ENCODE measurements at places on chromosomes 6 and 20.
A peak's percentile ranks its signal among the peaks of the same experiment; 100 is the strongest.

GRCh38 chr20:23118144-23118543 lies 32.0 kb upstream of the CD93 start:
- DNase-seq, result no peak

- DNase-seq, result peak; percentile 93
Measured at GRCh38 chr20:10673842-10674683, at the start of gene JAG1. TSS of gene JAG1 (minus strand) at chr20:10673999. CDS start at chr20:10673530, 469 bp downstream.

DNA sequence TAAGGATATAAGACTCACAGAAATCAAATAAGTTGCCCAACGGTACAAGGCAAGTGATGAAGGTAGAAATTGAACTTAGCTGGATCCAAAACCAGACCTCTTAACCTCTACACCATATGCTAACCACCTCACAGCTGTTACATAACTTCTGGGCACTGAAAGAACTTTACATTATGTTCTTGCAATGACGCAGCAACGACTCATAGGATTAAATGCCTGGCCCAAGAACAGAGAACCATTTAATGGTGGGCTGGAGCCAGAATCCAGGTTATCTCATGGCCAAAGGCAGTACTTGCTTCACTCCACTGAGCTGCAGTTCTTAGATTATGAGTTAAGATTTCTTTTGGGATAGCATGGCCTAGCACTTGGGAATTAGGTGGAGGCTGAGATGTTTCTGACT lies 4.4 kb downstream of the TRMT6 start:
- DNase-seq, result peak; percentile 80

- DNase-seq, result no peak
Measured at GRCh38 chr20:44552050-44552449, 30.2 kb upstream of the SERINC3 start.

DNA sequence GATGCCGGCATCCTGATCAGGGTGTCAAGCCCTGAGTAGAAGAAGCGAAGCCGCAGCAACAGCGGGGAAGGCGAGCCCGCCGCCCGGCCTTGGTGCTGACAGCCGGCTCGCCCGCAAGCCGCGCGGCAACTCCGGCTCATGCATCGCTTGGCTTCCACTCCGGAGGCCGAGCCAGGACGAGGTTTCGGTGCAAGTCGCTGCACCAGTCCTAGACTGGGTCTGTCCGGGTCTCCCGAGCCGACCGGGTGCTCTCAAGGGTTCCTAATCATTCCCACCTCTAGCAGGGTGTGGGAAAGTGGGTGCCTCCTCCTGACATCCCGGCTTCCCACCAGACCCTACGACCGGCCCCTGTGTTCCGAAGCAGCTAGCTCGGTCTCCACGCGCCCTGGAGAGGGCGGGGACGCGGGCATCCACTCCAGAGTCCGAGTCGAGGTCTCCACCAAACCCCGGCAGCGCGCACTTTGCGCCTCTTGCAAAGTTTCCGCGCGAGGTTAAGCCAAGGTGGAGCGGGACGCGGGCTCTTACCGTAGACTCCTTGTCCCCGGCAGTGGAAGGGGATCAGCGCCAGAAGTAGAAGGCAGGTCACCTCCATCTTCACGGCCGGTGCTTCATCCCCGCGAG lies 1.4 kb downstream of the MDGA1 start:
- peak; percentile 73 for DNase-seq

DNA sequence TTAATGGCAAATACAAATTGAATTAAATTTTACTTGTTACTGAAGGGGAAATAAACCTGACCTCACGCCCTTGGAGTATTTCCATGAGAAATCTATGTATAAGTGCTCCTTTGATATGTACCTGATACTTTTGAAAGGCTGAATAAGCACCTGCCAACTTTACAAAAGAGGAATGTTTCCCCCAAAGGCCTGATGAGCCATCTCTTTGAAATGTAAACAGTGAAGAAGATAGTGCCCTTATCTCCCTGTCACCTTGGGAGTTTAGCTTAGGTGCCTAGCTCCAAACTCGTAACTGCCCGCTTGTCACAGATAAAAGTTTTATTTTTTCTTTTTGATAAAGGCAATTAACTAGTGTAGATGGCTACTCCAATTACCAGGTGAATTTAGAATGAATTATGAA lies 1.1 kb upstream of the ZNF343 start:
- DNase-seq, result no peak

DNA sequence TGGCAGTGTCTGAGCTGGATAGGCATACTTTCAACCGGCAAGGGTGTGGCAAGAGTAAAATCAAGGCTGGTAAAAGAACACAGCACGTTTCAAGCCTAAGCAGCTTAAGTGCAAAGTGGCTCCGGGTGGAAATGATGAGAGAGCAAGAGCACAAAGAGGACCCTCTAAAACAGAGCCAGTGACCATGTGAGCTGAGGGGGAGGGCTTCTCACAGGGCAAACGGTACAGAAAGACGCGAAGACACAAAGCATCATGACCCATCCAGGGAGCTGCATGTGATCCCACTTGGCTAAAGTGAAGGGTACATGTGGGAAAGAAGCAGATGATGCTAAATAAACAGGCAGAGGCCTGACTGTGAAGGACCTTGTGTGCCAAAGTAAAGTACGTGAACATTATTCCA lies 25.7 kb downstream of the FKBP5 start:
- DNase-seq, result peak; percentile 47

DNA sequence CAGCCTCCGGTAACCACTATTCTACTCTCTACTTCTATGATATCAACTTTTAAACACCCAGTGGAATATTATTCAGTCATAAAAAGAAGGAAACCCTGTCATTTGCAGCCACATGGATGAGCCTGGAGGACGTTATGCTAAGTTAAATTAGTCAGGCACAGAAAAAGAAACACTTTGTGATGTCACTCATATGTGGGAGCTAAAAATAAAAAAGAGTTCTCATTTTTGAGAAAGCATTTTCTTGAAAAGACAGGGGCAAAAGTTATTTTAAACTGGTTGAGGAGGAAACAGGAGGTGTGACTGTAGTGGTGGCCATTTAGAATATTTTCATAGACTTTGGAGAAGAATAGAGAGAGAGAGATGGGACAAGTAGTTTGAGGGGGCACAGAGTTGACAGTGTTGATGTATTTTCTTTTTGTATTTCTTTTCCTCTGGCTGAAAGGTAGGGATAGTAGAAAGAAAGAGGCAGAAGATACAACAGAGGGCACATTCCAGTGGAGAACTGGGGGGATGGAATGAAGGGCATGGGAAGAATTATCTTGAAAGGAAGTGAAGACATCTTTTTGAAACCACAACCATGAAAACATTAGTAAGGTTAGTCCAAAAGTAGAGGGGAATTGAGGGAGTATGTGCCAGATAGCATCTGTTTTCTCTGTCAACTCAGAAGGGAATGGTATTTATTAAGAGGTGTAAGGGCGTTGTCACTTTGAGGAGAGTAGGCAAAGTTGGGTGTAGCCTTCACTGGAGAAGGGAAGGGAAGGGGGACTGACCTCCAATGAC lies 181.3 kb upstream of the GMDS start:
- DNase-seq, result peak; percentile 23

GRCh38 chr6:85574932-85575598 lies 18.6 kb downstream of the SNX14 start:
- DNase-seq, result peak; percentile 85

DNA sequence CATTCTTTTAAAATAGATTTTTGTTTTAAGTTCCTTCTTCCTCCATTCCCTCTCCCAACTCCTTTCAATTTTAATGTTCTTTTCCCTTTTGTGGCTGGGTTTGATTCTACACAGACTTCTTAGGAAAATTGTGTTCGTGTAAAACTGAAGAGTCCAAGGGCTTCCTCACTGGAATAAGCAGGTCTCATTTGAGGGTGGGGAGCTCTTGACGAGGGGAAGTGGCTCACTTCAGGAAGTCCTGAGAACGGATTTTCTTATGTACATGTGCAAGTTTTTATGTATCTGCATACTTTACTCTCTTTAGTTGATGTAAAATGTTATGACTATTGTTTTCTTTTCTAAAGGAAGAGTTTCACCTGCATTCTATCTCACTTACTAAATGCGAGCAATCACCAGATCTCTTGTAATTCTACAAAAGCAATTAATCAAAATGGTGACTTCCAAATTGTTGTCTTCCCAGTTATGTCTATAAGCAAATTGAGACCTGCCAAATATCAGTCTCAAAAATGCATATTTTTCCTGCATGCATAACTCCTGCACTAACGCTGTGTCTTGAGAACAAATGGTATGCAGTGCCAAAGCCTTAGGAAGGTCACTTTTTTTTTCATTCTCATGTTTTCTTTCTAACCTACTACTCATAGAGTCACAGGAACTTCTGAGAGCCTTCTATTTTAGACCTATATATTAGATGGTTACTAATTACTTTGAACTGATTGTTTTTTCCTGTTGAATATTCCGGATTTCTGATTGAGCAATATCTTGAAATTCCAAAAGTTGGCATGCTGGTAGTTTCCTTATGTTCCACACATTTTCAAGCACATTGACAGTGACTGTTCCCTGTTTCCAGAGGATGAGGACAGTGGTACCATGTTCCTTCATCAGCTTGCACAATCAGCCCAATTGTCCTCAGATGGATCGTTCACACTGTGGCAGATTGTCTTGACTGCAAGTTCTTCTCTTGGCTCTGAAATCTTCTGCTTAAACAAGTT lies 251.9 kb upstream of the PRDM1 start:
- no peak for DNase-seq

DNA sequence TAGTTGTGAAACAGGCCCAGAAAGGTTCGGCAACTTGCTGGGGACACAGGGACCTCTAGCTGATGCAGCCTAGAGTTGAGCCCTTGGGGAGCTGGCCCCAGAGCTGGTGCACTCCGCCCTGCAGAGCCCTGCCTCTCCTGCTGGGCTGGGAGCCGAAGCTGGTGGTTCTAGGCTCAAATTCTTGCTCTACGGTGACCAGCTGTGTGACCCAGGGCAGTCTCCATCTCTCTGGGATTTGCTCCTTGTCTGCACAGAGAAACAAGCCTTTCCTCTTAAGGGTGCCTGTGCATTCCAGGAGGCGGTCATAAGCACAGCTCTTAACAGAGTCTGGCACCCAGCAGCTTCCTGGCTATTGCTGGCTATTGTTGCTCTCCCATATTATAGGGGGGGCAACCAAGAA lies 47.4 kb downstream of the RBM38 start:
- no peak for DNase-seq

DNA sequence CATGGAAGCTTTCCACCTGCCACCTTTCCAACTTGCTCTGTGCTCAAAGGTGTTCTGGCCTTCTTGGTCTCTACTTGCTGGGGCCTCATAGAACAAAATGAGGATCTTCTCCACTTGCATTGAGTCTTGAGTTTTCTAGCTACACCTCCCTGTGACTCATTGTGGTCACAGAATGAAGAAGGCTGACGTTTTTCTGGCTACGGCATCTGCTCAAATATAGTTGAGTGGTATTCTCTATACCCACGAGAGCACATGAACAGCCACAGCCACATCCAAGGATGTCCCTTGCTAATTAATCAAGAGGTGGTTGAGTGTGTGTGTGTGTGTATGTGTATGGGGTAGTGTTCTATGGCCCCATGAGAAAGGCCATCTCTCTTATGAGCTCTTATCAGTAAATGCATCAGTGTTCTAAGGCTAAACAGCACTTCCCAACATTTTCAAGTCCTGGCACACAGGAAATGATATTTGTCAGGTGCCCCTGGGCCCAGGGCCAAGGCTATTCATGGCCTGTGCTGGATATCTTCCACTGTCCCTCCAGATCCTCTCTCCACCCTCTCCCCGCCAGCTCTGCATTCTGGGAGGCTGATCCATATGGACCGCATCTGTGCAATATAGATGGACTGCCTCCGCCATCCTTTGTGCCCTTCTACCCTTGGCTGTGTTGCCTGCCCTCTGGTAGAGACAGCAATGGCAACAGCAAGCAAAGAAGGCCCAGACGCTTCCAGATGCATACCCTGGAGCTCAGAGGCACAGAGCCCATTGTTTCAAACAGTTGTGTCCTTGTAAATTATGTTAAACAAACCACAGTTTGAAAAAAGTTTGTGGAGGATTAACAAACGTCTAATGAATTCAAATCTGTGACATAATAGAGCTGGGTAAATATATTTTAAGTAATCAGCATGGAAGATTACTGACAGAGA lies 150.2 kb downstream of the LRFN2 start:
- DNase-seq, result no peak

- peak; percentile 24 for DNase-seq
Measured at GRCh38 chr6:2524090-2524489, 226.6 kb downstream of the MYLK4 start.

DNA sequence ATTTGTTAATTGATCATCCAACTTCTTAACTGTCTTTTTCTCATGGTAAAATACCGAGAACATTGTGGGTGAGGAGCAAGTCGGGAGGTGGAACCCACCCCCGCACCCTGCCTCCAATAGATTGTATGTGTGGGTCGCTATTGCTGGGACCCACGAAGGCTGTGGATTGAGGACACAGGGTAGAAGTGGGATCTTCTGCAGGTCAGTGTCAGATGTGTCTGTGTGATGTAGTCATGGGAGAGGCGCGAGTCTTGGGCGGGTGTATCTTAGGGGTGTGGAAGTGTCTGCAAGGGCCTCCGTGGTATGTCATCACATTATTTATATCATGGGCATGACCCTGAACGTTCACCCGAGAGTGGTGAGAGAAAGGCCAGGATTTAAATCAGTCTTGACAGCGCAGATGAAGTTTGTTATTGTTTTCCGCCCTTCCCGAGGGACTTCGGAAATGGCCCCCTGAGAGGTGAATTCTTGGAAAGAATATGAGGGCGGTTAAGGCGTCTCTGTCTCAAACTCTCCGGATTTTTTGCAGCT lies 472 bp upstream of the PAQR8 start:
- peak; percentile 24 for DNase-seq

- DNase-seq, result no peak
Measured at GRCh38 chr6:24019393-24019792, 106.6 kb upstream of the NRSN1 start.

GRCh38 chr6:14633479-14633878 lies 515.9 kb downstream of the CD83 start:
- no peak for DNase-seq

DNA sequence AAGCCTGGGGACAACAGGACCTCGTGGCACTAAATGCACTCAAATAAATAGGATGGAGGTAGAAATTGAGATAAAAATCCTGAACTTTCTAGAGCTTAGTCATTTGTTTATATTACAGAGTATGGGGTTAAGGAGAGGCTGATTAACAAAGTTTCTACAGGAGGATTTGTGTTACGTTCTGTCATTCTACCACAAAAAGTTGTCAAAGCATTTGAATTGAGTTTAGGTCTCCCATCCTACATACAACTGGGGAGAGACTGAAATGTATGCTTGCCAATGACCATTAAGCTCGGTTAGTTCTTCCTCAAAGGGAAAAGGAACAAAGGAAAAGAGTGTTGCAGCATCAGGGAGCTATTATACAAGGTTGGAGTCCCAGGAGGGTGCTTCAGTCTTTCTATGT lies 597.9 kb downstream of the COL12A1 start:
- DNase-seq, result no peak

DNA sequence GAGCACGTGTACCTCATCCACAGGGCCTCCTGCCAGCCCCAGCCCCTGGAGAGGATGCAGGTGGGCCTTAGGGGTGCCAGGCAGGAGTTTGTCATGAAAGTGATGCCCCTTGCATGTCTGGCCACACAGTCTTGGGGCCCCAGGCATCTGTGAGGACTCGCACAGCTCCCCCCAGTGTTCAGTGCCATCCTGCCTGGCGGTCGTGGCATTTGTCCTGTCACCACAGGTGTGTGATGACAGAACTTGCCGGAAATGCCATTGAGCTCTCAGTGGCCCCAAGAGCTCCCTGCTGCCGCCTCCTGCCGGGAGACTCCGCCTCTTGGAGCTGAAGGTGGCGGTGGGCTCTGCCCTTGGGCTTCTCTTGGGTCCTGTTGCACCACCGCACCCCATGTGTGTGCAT lies 30.6 kb upstream of the ADRM1 start:
- DNase-seq, result no peak
